ENCODE measurements at places on chromosomes 7 and 10. TPM values are rescaled to one million over a fixed set of nuclear protein-coding genes. Genes with fewer than 3 reads are reported as not detected.

The SPDYE16 gene
- 0.12 TPM for total RNA-seq

The RTKN2 gene
- total RNA-seq = 6.3 TPM

The TRPV5 gene
- not detected for total RNA-seq

The NPFFR1 gene
- not detected for total RNA-seq

The KCNIP2 gene
- total RNA-seq = 0.62 TPM

The CYP2C18 gene
- total RNA-seq = not detected

The TRIL gene
- total RNA-seq = 0.25 TPM

The GIMAP7 gene
- total RNA-seq = not detected

The ZNF655 gene
- total RNA-seq = 82.1 TPM

The AGBL3 gene
- 1.00 TPM for total RNA-seq

The CALD1 gene
- 609 TPM for total RNA-seq

The TWNK gene
- total RNA-seq = 9.0 TPM
